Jurkat, Clone E6-1 (cell line): ENCODE measurements at places on chromosomes 4 and X.

DNA sequence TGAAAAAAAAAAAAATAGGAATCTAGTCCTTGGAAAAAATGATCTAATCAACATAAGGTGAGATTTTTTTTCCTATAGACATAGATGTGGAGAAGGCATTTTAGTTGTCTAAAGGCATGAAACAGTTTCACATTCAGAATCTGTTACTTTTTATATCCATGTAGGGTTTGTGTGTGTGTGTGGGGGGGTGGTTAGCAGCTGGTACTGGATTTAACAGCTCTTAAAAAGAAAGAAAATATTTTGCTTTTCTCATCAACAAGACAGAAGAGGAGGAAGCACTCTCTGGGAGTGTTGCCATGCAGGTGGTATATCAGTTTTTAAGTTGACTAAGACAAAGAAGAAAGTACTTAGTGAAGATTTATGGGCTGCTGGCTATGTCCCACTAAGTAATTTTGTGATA, 122.3 kb downstream of the VCX3B start:
- DNase-seq: no peak

GRCh38 chrX:10901290-10901633, 209.9 kb upstream of the HCCS start:
- no peak for DNase-seq

DNA sequence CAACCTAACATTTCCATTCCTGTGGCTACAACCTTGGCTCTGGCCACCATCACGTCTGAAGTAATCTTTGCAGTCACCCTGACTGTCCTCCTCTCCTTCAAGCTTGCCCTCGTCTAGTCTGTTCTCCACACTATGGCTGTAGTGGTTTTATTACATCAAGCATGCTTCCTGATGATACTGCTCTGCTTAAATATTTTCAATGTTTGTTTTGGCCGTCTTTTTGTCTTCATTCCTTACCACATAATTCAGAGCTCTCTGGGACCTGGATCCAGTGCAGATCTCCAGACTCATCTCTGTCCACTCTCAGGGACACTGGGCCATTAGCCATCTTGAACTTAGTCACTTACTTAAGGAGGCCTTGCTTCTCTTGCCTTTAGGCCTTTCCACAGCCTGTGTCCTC, 27.7 kb upstream of the FREM3 start:
- DNase-seq: no peak

DNA sequence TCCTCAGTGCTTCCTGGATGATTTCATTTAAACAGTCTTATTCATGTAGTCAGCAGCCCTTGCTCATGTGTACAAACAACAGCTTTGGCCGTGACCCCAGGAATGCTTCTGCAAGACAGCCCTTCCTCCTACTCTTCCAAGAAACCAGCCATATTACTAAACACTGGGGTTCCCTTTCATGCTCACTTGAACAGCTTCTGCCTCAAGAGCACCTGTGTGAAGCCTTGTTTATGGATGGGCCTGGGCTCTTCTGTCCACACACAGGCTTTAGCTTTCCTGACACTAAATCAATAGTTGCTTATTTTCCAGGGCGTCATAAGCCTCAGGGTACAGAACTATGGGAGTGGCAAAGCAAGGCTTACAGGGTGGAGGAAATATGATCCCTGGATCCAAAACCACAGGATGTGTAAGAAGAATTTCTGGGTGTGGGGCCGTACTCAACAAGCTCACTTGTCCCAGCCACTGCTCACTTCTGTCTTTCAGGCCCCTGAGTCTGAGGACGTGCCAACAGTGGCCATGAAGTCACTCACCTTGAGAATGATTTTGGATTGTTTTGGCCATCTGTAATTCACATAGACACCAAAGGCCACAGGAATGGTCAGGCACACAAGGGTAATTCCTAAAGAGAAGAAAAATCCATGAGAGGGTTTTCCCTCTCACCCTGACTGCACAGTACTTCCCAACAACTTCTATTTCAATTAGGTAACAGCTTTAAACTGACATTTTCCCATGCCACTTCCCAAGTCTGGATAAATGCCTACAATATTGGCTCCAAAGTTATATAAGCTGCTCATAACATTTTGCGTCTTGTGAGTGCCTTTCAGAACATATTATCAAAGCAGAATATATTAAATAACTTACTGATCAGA, 17.7 kb downstream of the SLC10A6 start:
- DNase-seq: no peak
